ENCODE measurements at places on chromosomes 3 and 15.

DNA sequence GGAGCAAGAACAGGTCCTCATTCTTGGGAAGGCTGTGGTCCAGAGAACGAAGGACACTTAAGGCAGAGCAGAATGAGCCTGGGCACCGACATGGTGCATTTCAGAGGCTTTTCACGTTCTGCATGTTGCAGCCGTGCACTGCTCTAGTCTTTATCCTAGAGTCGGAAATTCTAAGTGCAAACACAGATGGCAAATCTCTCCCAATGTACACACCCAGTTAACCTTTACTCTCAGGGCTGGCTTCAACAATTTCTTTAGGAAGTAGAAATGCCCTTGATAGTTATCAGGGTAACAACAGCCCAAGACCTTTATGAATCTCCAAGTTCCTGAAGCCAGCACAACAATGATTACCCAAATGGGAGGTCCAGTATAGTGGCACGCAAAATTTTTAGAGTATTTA is 39.1 kb upstream of the LRTM1 start:
- peaks cover 80% of the 10 kb centered on the region for H3K4me1 ChIP-seq
- no peak for DNase-seq
- H3K27ac ChIP-seq = no peak overlapping the region
- no peak overlapping the region for H3K4me3 ChIP-seq
- no peaks in the 10 kb centered on the region for H3K36me3 ChIP-seq

DNA sequence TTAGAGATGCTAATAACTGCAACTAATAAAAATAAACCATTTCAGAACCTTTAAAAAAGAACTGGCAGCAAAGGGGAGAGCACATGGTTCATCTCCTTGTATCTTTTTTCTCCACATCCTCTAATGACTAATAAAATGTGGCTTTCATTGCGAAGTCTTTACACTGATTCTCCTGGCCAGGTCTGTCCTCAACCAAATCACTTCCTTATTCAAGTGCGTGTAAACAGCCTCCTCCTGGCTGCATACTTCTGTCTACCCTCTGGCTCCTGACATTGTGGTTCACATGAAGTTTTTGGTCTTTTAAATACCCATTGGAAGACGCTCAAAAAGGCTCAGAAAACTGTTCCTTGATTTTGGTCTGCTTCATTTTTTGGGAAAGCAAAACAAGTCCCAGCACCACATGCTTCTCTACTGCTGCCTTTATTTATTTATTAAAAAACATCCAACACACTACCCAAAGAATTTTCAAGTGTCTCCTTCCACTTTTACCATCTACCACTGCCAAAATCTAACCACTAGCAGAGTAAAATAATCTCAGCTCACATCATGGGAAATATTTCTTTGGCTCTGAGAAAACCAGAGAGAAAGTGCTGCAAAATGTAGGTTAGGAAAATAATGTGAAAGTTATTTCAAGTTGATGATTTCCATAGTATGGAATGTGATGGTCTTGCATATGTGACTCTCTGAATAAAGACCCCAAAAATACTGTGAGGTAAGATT is 85.1 kb downstream of the EFL1 start:
- no peak overlapping the region for H3K27ac ChIP-seq
- H3K36me3 ChIP-seq = peaks cover 9% of the 10 kb centered on the region
- no peaks in the 10 kb centered on the region for H3K27me3 ChIP-seq
- H3K4me3 ChIP-seq = no peak overlapping the region
- DNase-seq = no peak
- peaks cover 16% of the 10 kb centered on the region for H3K4me1 ChIP-seq

DNA sequence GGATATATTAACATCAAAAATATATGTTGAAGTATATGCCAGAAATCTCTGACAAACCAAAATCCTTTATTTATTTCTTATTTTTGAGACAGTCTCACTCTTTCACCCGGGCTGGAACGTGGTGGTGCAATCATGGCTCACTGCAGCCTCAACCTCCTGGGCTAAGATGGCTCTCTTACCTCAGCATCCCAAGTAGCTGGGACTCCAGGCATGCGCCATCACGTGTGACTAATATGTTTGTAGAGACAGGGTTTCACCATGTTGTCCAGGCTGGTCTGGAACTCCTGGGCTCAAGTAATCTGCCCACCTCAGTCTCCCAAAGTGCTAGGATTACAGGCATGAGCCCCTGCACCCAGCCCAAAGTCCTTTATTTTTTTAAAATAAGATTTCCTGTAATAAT is 11.9 kb downstream of the FAIM start:
- no peak for DNase-seq
- H3K36me3 ChIP-seq = peaks cover 13% of the 10 kb centered on the region
- H3K4me3 ChIP-seq = no peak overlapping the region

DNA sequence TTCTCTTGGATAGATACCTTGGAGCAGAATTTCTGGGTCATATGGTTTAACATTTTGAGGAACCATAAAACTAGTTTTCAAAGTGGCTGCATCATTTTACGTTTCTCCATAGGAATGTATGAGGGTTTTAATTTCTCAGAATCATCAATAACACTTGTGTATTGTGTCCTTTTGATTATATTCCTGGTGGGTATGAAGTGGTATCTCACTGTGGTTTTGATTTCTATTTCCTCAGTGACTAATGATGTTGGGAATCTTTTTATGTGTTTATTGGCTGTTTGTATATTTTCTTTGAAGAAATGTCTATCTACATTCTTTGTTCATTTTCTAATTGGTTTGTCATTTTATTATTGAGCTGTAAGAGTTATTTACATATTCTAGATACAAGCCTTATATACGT is 28.8 kb downstream of the CDIN1 start:
- H3K27me3 ChIP-seq = no peaks in the 10 kb centered on the region
- H3K27ac ChIP-seq = no peak overlapping the region
- DNase-seq = no peak
- H3K4me1 ChIP-seq = no peaks in the 10 kb centered on the region

DNA sequence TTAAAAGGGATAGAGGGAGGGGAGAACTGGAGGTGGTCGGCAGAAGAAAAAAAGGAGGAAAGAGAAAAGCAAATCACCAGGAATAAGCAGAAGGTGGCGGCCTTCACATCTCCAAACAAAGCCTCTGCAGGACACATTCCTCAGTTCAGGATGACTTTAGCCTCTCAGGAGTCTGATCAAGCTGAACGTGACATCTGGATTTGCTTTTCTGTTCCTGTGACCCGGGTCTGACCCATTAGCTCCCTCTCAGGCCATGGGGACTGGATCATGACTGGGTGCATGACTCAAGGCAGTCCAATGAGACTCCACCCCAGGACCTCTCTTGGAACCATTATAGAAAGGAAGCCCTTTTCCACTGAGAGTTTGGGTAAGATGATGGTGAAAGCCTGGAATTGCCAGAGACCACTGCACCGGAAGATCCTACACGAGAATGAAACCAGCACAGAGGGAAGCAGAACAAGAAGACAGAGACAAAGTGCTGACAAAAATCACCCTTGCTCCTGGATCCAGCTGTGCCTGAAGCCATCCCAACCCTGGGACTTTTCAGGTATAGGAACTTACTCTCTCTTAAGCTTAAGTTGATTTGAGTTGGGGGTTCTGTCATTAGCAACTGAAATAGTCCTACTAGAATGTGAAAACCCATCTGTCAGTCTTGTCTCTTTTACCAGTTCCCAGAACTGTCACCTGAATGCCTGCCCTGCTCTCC is 45.4 kb upstream of the RAD18 start:
- no peak overlapping the region for H3K4me3 ChIP-seq
- peak overlapping the region; percentile 13 for H3K27ac ChIP-seq
- H3K36me3 ChIP-seq = peaks cover 73% of the 10 kb centered on the region
- peaks cover 4% of the 10 kb centered on the region for H3K27me3 ChIP-seq
- no peak for DNase-seq
- H3K4me1 ChIP-seq = no peaks in the 10 kb centered on the region

DNA sequence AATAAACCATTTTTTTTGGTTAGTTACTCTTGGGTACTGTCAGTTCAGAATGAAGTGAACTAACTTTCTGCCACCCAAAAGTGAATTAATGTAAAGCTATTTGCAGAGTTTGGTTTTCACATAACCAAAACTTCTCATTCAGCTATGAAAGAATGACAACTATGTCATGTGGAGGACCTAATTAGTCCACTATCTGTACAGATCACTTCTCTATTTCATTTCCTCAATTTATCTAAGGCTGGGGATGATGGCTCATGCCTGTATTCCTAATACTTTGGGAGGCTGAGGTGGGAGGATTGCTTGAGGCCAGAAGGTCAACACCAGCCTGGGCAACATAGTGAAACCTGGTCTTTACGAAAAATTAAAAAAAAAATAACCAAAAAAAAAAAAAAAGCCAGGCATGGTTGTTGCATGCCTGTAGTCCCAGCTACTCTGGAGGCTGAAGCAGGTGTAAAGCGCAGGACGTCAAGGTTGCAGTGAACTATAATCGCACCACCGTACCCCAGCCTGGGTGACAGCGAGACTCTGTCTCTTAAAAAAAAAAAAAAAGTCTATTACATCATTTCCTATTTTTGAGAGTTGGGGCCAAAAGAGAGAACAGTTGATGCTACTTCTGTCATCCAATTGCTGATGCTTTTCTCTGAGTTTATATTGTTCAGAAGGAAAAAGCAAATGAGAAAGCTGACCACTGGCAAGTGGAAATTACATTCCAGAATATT is 8.7 kb downstream of the HYPK start:
- no peak overlapping the region for H3K27ac ChIP-seq
- no peak overlapping the region for H3K4me3 ChIP-seq
- no peaks in the 10 kb centered on the region for H3K4me1 ChIP-seq
- peaks cover 71% of the 10 kb centered on the region for H3K36me3 ChIP-seq
- no peak for DNase-seq
- H3K27me3 ChIP-seq = no peaks in the 10 kb centered on the region

- no peaks in the 10 kb centered on the region for H3K36me3 ChIP-seq
- H3K27me3 ChIP-seq = no peaks in the 10 kb centered on the region
- H3K4me1 ChIP-seq = no peaks in the 10 kb centered on the region
- H3K4me3 ChIP-seq = no peak overlapping the region
Observed at GRCh38 chr3:106957029-106957428, 420.2 kb upstream of the CCDC54 start.

Measured in nephron progenitor cell (in vitro differentiated cells).